ENCODE measurements at places on chromosomes 7 and 10.

GRCh38 chr10:126185676-126186447 is 202.4 kb downstream of the ADAM12 start:
- no peak for DNase-seq

- no peak for DNase-seq
These were observed 225.1 kb upstream of the CACNA2D1 start for GRCh38 chr7:82668676-82669075.

DNA sequence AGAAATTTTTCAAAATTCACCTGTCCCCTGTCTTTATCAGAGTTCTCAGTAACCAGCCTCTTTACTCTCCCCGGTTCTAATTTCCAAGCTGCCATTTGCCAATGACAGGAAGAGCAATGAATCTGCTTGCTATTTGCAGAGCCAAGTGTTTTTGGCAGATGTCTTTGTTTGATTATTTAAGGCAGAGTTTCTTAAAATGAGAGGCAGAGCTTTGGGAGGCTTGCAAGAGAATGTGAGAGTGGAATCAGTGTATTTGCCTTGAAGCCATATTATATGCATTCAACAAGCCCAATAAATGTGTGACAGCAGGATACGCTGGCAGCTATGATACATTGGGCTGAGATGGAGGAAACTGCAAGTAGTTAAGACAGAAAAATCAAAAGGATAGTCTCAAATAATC is 196.5 kb downstream of the PHF14 start:
- no peak for DNase-seq

DNA sequence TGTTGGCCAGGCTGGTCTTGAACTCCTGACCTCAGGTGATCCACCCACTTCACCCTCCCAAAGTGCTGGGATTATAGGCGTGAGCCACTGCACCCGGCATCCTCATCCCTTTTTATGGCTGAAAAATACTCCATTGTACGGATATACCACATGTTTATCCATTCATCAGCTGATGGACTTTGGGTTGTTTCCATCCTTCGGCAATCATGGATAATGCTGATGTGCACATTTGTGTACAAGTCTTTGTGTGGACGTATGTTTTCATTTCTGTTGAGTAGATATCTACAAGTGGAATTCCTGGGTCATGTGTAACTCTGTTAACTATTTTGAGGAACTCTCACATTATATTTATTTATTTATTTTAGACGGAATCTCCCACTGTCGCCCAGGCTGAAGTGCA is 5.7 kb upstream of the UCMA start:
- no peak for DNase-seq

DNA sequence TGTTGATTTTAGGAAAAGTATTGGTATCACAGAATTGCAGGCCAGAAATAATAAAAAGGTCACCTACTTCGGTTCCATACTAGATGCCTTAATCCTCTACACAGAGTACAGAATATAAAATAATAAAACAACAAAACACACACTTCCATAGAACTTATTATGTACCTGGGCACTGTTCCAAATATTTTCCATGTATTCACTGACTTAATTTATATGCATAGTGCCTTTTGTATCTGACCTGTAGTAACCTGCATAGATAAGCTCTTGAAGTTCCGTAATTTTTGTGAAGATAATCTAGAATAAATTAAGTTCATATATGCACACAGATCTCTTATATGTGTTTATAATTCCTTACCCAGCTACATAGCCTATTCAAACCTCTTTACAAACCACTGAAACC is 78.3 kb downstream of the RAPGEF5 start:
- DNase-seq, result no peak

DNA sequence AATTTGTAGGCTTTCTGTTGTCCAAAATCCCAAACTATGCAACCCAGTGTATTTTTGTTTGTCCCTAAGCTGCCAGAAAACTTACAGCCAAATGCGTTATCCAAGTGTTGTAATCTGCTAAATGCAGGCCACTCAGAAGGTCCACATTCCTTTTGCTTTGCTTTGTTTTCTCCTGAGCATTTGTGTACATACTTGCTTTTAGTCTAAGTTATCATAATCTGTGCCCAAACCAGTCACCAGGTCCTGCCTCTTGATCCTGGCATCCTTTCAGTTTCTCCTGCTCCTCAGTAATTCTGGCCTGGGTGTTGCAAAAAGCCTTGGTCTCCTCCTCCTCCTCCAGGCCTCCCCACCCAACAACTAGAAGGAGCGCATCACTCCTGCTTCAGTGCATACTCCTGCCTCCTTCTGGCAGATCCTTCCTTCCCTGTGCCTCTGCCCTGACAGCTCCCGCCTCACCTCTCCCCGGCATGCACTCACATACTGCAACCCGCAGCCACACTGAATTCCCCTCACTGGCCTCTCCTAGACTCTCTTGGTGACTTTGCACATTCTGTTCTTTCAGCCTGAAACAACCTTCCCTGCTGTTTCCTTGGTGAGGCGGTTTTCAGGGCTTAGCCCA is 2.3 kb downstream of the DENND2A start:
- no peak for DNase-seq

GRCh38 chr10:17237915-17238444 is 9.9 kb downstream of the VIM start:
- DNase-seq, result peak; percentile 37

DNA sequence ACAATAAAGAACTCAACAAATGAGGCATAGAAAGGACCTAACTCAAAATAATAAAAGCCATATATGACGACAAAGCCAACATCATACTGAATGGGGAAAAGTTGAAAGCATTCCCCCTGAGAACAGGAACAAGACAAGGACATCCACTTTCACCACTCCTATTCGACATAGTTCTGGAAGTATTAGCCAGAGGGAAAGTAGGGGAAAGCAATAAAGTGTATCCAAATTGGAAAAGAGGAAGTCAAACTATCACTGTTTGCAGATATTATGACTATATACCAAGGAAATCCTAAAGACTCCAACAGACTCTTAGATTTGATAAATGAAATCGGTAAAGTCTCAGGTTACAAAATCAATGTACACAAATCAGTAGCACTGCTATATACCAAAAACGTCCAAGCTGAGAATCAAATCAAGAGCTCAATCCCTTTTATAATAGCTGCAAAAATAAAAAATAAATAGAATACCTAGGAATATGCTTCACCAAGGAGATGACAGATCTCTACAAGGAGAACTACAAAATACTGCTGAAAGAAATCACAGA is 4.8 kb downstream of the ANXA7 start:
- DNase-seq, result no peak

GRCh38 chr7:110084181-110084807 is 1006.6 kb upstream of the LRRN3 start:
- no peak for DNase-seq

DNA sequence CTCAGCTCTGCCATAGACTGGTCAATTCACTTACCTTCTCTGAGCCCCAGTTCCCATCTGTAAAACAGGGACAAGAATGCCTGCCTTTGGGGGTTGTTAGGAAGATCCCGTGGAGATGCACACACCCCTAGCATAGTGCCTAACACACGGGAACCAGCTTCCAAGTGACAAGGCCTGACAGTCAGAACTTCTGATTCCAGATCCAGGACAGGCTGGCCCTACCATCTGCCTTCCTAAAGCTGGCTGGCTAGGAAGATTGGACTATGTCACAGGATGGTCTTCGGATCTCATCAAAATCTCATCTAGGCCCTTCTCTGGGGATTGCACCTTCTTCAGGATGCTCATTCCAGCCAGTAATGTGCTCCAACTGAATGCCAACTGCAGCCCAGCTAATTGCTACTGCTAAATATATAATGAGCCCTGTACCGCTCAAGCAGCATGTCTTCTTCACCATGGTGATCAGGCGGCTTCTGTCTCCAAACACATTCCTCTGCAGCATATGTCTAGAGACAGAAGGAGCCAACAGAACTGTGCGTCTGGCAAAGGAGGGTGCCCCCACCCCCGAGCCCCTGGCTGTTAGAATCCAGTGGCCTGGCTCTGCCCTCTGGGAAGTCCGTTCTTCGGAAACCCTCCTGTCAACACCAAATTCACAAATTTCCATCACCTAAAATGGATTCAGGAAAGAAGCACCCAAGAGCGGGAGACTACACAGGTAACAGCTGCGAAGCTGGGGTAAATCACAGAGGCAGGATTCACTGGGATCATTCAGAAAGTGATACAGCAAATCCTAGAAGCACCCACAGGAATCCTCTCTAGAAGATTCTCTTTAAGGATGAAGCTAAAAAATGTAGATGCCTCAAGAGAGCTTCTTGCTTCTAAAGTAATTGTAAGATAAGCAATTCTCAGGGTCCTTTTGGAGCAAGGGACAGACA is 142.1 kb upstream of the EEPD1 start:
- no peak for DNase-seq

GRCh38 chr7:105830405-105831301 is 45.7 kb downstream of the ATXN7L1 start:
- no peak for DNase-seq

DNA sequence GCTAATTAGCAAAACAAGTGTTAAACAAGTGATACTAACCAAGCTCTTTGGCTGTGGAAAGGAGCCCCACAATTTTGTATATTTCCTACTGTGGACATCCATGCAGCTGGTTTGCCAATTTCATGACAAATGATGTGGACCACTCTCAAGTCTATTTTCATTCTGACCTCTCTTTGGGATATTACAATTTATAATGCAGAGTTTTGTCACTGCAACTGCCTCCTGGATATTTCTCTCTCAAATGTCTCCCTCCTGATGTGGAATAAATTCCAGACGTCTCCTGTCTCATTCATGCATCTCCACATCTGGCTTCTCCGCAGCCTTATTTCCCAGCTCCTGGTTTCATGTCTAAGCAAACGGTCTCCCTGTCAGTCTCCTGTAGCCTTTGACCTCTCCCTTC is 80.6 kb upstream of the RHEB start:
- DNase-seq, result no peak

- no peak for DNase-seq
These were observed 61.2 kb upstream of the LRRN3 start for GRCh38 chr7:111029574-111030251.

- DNase-seq, result no peak
These were observed 25.2 kb upstream of the UNC5B start for GRCh38 chr10:71187197-71187596.

DNA sequence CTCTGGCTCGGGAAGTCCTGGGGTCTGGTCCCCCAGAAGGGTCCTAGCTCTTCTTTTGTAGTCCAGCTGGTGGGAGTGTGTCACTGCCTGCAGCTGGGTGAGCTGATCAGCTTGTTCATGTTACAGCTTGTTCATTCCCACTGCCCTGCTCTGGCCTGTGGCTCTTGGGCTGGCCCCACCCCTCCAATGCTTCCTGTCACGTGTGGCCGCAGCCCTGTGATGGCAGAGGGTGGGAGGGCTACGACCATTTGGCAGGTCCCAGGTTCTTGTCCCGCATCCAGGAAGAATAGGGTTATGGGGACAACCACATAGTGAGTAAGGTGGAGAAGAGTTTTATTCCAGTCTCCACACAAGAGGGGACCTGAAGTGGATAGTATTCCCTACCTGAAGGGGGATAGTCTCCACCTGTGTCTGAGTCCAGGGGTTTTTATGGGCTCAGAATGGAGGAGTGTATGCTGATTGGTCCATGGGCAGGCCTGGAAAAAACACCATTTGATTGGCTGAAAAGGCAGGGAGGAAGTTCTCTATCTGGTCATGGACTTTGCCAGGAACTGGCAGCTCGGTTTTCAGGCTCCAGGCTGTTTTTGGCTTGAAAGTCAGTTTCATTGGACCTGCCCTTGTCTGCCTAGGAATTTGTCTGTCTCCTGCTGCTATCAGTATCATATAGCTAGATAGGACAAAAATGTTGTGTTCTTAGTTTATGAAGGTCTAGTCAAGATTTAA is 13.1 kb downstream of the SDHAF3 start:
- DNase-seq, result no peak

GRCh38 chr7:37310327-37311080 is 138.2 kb downstream of the ELMO1 start:
- peak; percentile 19 for DNase-seq

GRCh38 chr10:117271427-117271826 is 30.5 kb downstream of the SLC18A2 start:
- DNase-seq, result no peak

GRCh38 chr10:29691564-29692072 is 56.8 kb upstream of the SVIL start:
- no peak for DNase-seq

- no peak for DNase-seq
These were observed 37.5 kb downstream of the PRLHR start for GRCh38 chr10:118557946-118558345.
